ENCODE measurements at places on chromosomes 11 and 22. TPM values are rescaled to one million over a fixed set of nuclear protein-coding genes. Genes with fewer than 3 reads are reported as not detected.

DNA sequence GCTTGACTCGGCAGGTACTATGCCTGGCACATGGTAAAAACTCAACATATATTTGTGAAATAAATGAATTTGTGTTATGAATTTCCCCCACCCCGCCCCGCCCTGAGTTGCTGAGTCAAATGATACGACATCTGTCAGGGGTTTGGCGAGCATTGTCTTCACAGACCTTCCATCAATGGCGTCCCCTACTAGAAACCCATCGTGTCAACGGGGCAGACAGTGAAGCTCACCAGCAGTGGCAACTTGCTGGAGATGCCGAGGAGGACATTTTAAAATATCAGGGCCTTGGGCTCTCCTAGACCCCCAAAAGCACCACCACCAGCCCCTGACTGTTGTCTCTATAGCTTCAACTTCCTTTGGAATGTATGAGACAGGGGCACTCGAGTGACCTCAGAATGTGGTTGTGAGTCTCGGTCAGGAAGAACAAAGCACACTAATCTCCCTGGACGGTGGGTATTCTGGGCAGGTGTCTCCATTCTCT, 761 bp upstream of the NXF1 start:
- peak; percentile 39 for DNase-seq

DNA sequence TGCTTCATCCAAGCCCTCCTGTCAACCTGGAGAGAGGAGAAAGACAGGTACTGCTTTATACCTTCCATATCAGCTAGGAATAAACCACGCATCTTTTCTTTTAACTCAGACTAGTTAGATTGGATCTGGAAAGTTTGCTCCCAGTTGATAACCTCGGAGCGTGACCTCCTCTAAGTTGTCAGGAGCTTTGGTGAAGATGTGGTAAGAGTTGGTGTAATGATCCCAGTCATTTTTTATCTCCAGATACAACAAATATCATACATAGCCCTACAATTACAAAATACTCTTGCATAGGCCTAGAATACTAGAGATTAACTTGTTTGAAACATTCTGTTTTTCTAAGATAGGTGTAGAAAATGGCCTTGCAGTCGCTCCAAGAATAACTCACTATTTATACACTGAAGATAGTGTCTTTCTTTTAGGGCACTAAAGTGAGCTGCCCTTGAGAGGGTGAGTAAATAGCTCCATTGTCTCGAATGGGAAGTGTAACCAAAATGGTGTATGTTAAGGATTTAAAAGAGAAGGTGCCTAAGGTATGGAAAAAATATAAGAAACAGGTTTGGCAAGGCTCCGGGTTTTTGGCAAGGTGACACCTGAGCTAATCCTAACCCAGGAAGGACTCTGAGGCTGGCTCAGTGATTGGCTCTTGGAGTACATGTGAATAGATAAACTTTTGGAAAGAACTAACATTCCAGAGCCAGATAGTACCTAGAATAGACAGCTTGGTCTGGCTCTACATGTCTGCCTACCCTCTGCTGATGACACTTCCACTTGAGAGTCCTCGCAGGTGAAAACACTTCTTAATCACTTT, 59.4 kb downstream of the GLYATL1 start:
- no peak for DNase-seq

- no peak for DNase-seq
Measured at GRCh38 chr22:48277868-48278581, 1515.6 kb downstream of the TBC1D22A start.

DNA sequence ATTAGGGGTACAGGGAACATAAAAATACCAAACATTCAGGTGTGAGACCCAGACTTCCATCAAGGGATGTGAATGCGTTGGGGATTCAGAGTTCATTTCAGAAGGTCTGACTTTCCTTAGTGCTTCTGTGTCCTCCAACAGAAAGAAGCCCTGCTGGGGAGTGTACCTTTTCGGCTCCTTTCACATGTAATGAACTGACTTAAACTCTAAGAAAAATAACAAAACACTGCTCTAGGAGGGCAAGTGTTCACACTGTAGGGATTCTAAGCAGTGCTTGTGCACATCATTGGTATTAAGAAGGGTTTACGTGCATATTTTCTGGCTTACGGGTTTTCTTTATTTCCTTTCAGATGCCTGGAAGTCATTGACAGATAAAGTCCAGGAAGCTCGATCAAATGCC, 15.7 kb upstream of the TTC36 start:
- no peak for DNase-seq

DNA sequence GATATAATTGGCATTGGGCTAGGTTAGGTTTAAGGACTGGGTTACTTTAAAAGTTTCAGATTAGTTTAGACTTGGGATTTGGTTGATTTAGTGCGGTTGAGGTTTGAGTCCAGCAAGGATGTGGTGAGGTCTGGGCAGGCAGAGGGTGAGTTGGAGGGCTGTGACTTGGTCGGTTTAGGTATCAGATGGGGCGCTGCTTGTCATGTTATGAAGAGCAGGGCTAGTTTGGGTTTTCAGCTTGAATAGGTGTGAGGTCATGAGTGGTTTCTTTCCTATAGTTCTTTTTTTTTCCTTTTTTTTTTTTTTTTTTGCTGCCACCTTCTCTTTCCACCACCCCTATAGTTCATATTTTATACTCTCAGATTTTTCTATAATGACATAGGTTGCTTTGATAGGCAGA, 4.8 kb downstream of the CLCF1 start:
- DNase-seq = peak; percentile 42

- DNase-seq = no peak
Measured at GRCh38 chr11:17652556-17652955, 66.8 kb upstream of the MYOD1 start.

GRCh38 chr11:33448461-33449130, 191.4 kb downstream of the HIPK3 start:
- no peak for DNase-seq

DNA sequence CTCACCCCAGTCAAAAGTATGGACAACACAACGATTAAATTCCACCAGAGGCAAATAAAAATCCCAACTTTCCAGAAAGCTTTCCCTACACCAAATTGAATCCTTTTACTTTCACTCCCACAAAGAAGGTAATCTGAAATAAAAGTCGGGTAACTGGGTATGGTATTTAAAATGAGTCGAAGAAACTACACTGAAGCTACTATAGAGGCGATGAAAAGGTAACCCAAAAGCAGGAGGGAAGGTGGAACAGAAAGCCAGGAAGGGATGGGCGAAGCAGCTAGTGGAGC, 1.1 kb downstream of the PICALM start:
- DNase-seq = no peak

- no peak for DNase-seq
Measured at GRCh38 chr11:515131-515530, 8.1 kb upstream of the RNH1 start.

- no peak for DNase-seq
Measured at GRCh38 chr11:64684357-64684756, 38.6 kb downstream of the NRXN2 start.

DNA sequence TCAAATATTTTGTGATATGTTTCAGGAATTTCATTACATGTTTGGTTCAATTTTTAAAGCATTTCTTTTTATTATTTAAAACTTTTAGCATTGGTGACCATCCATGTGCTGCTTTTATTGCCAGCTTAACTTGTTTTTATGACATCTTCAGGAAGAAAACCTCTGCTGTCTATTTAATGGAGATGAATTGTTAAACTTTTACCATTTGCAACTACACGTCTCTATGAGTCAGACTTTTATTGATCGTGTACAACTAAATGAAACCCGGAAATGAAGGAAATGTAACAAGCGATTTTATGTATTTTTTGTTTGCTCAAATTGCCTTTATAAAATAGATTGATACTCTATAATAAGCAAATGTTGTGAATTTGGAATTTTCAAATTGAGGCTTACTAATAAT, 113.0 kb downstream of the PTPRJ start:
- no peak for DNase-seq

GRCh38 chr11:113106507-113106906, 145.3 kb downstream of the NCAM1 start:
- no peak for DNase-seq

DNA sequence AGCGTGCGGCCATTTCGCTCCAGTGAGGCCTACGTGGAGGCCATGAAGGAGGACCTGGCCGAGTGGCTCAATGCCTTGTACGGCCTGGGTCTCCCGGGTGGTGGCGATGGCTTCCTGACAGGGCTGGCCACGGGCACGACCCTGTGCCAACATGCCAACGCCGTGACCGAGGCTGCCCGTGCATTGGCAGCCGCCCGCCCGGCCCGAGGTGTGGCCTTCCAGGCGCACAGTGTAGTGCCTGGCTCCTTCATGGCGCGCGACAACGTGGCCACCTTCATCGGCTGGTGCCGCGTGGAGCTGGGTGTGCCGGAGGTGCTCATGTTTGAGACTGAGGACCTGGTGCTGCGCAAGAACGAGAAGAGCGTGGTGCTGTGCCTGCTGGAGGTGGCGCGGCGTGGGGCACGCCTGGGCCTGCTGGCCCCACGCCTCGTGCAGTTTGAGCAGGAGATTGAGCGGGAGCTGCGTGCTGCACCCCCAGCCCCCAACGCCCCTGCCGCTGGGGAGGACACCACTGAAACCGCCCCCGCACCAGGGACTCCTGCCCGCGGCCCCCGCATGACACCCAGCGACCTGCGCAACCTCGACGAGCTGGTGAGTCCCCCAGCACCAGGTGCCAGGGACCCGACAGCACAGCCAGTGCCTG, 1.8 kb downstream of the GAS2L1 start:
- no peak for DNase-seq

GRCh38 chr22:32058656-32059260, 15.7 kb downstream of the SLC5A1 start:
- no peak for DNase-seq

GRCh38 chr11:7892840-7893254, 38.2 kb downstream of the OR10A6 start:
- peak; percentile 12 for DNase-seq

- no peak for DNase-seq
Measured at GRCh38 chr11:123188508-123189165, 6.4 kb downstream of the CLMP start.

DNA sequence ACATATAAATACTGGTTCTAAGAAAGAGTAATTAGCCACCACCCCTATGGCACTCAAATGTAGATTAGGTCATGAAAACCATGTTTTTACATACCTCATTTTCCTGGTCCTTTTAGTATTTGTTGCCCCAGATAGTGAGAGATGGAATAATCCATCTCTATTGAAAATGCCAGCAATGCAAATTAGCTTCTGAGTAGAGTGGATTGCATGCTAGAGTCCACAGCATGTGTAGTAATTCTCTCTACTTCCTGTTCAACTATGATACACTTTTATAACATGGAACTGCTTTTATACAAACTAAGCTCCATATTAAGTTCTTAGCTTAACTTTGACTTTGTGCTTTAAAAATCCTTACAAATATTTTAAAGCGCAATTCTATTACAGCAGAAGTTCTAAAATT, 73.2 kb downstream of the TRPC6 start:
- DNase-seq = no peak

GRCh38 chr11:125074511-125075241, 11.6 kb downstream of the SLC37A2 start:
- no peak for DNase-seq

- no peak for DNase-seq
Measured at GRCh38 chr22:25420925-25421904, 143.3 kb upstream of the GRK3 start.

GRCh38 chr22:47206666-47207218, 444.3 kb downstream of the TBC1D22A start:
- DNase-seq = no peak

- DNase-seq = no peak
Measured at GRCh38 chr11:130801333-130802122, 114.8 kb downstream of the SNX19 start.

DNA sequence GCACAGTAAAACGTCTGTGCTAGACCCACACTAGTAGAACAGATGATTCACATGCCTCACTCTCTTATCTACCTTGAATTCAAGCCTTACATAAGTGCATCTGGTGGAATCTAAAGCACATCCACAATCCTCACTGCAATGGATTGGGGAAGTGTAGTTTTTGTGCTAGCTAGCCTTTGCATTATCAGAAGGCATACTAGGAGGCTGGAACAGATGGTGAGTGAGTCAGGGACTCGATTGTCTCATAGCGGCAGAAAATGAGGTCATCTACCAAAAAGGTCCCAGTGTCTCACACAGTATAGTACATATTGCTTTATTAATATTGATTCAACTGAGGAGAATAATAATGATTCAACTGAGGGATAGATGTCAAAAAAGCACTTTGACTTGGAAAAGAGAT, 9.3 kb downstream of the MSANTD4 start:
- DNase-seq = no peak

GRCh38 chr22:21012446-21013407, 2.2 kb upstream of the P2RX6 start:
- DNase-seq = no peak

DNA sequence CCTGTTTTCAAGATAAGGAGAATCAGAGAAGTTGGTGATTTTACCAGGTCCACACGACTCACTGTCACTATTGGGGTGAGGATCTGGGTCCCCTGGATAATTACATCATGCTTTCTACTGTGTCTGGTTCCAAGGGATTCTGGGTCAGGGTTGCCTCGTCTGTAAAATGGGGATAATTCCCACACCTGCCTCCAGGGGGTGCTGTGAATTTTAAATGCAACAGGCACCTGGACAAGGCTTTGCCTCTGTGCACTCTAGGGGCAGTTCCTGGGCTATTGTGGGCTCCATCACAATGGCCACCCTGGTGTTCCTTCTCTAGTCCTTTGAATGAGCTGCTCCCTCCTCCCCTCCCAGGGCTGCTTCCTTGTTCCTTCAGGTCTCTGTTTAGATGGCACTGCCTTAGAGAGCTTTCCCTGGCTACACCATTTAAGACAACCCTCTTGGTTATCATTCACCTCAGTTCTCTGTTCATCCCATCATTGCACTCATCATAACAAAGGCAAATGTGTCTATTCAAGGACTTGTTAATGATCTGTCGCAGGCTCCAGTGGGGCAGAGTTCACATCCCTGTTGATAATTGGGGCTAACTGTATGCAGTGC, 178.6 kb downstream of the MIAT start:
- DNase-seq = peak; percentile 52

- DNase-seq = no peak
Measured at GRCh38 chr22:30453731-30454510, 17.9 kb downstream of the SEC14L3 start.

PAX6 gene
- total RNA-seq = 0.46 TPM

TLCD5 gene
- total RNA-seq = 2.0 TPM

IGLL1 gene
- not detected for total RNA-seq

HIC2 gene
- 4.3 TPM for total RNA-seq

PNPLA5 gene
- total RNA-seq = not detected

PGA3 gene
- total RNA-seq = not detected

MIOX gene
- 3.4 TPM for total RNA-seq

SPDYC gene
- total RNA-seq = not detected

OR52E8 gene
- total RNA-seq = not detected

CASP1 gene
- 23.9 TPM for total RNA-seq

Measured in activated T-cell treated with anti-CD3 and anti-CD28 coated beads, Interleukin-2, amount 50 U/mL, for 72 hours (primary cell).